ENCODE measurements at places on chromosomes 5 and 9. TPM values are rescaled to one million over a fixed set of nuclear protein-coding genes. Genes with fewer than 3 reads are reported as not detected.

ARL14EPL gene
- not detected for total RNA-seq

PCDHA9 gene
- total RNA-seq = not detected

DNA sequence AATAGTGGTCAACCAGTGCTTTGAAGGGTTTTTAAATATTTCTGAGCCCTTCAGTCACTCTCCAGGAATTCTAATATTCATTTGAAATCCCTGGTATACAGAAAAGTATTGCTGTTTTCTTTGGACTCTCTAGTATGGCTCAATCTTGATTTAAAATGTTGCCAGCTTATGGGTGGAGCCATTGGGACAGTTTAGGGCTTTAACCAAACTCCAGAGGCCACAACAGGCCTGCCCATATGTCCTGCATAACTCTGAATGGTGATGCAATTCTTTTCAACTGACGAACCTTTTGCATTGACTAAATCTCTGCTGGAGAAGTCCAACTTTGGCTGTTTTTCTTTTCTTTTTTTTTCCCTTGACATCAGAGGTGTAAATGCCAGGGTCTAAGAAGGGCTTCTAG, 10.3 kb upstream of the ANKHD1 start:
- H3K27ac ChIP-seq = no peak overlapping the region
- H3K4me1 ChIP-seq = no peaks in the 10 kb centered on the region
- H3K27me3 ChIP-seq = no peaks in the 10 kb centered on the region
- no peak for DNase-seq
- no peak overlapping the region for H3K4me3 ChIP-seq

GRCh38 chr5:140109759-140110645, 3.9 kb upstream of the PURA start:
- no peak overlapping the region for H3K4me3 ChIP-seq
- H3K27me3 ChIP-seq = no peaks in the 10 kb centered on the region
- H3K4me1 ChIP-seq = peaks cover 57% of the 10 kb centered on the region
- H3K36me3 ChIP-seq = no peaks in the 10 kb centered on the region

DNA sequence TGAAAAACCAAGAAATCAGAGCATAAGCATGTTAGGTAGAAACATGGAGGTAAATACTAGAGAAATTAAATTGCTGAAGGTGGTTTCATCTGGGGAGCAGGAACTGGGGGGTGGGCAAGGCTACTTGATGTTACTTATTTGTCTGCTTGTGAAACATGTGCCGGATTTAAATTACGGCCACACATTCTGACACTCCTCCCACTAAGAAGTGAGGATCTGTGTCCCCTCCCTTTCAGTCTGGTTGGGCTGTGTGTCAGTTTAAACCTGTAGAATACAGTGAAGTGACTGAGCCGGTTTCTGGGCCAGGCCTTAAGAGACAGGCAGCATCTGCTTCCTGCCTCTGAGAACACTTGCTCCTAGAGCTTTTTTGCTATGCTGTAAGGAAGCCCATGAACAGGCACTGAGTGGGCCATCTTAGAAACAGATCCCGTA, 2.3 kb upstream of the IARS1 start:
- H3K36me3 ChIP-seq = peaks cover 15% of the 10 kb centered on the region
- DNase-seq = no peak
- H3K27ac ChIP-seq = no peak overlapping the region
- H3K4me3 ChIP-seq = no peak overlapping the region

- H3K4me3 ChIP-seq = no peak overlapping the region
- H3K27me3 ChIP-seq = no peaks in the 10 kb centered on the region
- no peak for DNase-seq
- no peaks in the 10 kb centered on the region for H3K36me3 ChIP-seq
- H3K27ac ChIP-seq = no peak overlapping the region
These were observed 34.3 kb upstream of the NR3C1 start for GRCh38 chr5:143437666-143438273.

PSAT1 gene
- total RNA-seq = 9.7 TPM

DNA sequence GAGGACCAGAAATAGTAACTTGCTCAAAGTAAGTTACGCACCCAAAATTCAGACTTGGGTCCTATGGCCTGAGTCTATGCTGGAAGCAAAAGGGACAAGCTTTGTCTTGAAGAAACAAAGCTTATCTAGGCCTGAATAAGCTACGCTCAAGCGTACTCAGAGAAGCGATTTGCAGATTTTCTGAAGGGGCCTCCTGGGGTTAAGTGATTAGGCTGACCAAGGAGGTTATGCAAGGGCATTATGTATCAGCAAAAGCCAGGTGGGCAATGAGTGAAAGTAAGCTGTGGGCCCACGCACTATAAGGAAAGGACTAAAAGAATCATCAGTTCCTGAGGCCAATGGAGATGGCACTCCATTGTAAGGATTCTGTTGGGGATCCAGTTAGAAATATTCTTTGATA, 122.1 kb downstream of the SNX18 start:
- H3K4me1 ChIP-seq = peaks cover 38% of the 10 kb centered on the region
- no peak overlapping the region for H3K27ac ChIP-seq
- DNase-seq = no peak
- no peak overlapping the region for H3K4me3 ChIP-seq
- H3K36me3 ChIP-seq = no peaks in the 10 kb centered on the region

GRCh38 chr5:15008476-15008875, 136.9 kb upstream of the ANKH start:
- no peak overlapping the region for H3K27ac ChIP-seq
- H3K27me3 ChIP-seq = no peaks in the 10 kb centered on the region
- H3K4me3 ChIP-seq = no peak overlapping the region

PTPN3 gene
- not detected for total RNA-seq

DNA sequence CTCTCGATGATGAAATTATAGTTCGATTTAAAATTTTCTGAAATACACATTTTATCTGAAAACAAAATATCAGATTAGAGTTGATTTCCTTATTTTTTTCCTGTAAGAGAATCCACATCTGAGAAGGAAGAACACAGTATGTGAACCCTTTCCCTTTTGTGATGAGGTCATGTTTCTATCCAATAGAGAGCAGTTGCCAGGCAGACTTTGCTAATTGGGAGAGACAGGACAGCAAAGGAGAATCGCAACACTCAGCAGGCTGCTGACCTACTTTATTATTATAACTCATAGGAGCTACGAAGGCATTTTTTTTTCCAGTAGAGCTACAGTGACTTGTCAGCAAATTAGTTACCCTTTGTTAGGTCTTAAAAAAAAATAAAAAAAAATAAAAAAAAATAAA, 242.1 kb downstream of the HCN1 start:
- no peaks in the 10 kb centered on the region for H3K36me3 ChIP-seq
- H3K27ac ChIP-seq = no peak overlapping the region
- H3K27me3 ChIP-seq = no peaks in the 10 kb centered on the region
- DNase-seq = no peak

All from CD4-positive, alpha-beta memory T cell (primary cell).